ENCODE measurements at places on chromosomes 13 and 19.

GRCh38 chr19:3006075-3006767 lies 22.9 kb downstream of the TLE2 start:
- no peak for DNase-seq

GRCh38 chr13:76038920-76039716 lies 403.0 kb downstream of the LMO7 start:
- no peak for DNase-seq

GRCh38 chr13:20159646-20160305 lies 1.1 kb downstream of the GJA3 start:
- no peak for DNase-seq

DNA sequence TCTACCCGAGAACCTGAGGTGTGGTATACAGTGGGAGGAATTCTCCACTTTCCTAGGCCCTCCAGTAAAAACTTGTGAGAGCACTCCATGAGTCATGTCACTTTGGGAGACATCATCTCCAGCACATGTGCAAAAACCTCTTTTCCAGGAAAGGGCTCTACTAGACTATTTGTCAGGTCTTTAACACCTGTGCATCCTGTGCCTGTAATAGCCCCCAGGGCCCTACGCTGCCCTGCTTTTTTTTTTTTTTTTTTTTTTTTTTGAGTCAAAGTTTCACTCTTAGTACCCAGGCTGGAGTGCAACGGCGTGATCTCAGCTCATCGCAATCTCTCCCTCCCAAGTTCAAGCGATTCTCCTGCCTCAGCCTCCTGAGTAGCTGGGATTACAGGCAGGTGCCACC lies 1.7 kb upstream of the ERVV-1 start:
- DNase-seq = no peak

DNA sequence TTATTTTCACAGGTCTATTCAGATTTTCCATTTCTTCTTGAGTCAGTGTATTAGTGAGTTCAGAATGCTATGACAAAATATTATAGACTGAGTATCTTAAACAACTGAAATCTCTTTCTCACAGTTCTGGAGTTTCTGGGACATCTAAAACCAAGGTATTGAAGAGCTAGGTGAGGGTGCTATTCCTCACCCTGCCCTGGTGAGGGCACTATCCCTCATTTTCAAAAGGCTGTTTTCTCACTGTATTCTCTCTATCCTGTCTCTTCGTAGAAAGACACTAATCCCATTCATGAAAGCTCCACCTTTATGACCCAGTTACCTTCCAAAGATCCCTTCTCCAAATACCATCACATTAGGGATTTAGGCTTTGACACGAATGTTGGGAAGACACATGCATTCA lies 1617.1 kb downstream of the PCDH9 start:
- no peak for DNase-seq

- DNase-seq = no peak
Observed at GRCh38 chr19:46347985-46348384, 1.1 kb downstream of the PPP5C start.

DNA sequence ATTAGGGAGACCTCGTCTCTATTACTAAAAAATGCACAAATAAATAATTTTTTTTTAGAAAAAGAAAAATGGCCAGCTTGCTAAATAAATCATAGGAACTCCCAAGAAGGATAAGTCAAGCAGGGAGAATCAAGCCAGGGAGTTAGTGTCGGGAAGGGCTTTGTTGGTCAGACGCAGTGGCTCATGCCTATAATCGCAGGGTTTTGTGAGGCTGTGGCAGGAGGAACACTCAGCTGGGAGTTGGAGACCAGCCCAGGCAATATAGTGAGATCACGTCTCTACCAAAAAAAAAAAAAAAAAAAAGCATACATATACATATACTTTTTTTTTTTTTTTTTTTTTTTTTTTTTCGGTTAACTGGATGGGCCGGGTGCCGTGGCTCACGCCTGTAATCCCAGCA lies 9.0 kb downstream of the NACC1 start:
- DNase-seq = no peak

- no peak for DNase-seq
Observed at GRCh38 chr13:101522607-101523006, 70.1 kb downstream of the ITGBL1 start.

DNA sequence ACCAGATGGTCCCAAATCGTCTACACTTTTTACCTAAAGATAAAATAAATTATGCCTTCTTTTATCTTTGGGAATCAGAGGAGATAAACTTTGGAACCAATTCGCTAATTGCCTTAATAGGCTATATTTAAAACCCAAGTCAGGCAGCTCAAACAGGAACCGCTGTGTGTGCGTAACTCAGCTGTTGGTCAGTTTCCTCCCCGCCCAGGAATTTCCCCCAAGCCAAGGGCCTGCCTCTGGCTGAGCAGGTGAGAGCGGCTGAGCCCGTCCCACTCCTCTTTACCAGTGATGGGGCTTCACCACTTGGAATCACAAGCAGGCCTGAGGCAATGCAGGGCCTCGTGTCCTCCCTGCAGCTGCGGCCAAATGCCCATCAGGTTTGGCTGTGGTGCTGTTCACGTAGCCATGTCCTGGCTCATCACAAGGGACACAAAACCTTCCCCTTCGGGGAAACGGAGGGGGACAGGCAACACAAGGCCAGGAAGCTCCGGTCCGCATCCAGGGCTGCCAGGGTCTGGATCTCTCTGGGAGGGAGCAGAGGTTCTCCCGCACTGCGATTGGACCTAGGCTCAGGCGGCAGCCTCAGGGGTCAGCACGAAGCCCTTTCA lies 503 bp upstream of the SLC7A9 start:
- DNase-seq = no peak

GRCh38 chr13:25455146-25455545 lies 83.4 kb downstream of the ATP8A2 start:
- peak; percentile 48 for DNase-seq

GRCh38 chr13:81207636-81208035 lies 866.7 kb upstream of the SPRY2 start:
- DNase-seq = no peak

DNA sequence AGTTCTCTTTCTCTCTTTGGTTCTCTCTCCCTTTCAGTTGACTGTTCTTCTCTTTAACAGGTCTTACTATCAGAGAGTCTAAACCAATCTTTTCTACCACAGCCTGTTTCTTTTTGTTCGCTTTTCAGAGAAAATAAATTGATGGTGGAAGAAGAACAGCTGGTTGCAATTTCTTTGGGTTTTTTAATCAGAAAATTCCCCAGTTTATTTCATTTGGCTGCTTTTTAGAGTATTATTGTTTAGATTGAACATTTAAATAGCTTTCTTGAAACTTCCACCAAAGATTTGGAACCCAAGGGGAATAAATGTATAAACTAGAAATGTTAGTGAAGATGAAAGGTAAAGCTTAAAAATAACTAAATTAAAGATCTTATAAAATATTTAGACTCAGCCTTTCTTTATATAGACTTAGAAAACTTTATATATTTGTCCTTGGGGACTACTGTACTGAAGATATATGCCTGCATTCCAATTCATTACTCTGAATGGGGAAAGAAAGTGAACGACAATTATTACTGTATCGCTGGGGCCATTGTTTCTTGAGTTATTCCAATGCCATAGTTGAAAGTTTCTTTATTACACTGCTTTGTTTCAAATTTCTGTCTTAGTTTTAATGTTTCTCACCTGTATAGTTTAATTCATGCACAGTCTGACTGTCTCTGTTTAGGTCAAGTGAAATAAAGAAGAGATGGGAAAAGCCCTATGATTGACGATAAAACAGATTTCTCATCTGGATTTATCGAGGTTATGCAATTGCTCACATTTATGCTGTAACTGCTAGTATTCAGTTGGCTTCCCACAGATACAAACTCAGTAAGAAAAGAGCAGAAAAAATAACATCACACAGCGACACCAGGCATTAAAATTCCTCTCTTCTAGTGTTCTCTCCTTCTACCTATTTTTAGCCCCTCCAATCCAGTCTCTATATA lies 169.4 kb upstream of the CSNK1A1L start:
- DNase-seq = no peak

DNA sequence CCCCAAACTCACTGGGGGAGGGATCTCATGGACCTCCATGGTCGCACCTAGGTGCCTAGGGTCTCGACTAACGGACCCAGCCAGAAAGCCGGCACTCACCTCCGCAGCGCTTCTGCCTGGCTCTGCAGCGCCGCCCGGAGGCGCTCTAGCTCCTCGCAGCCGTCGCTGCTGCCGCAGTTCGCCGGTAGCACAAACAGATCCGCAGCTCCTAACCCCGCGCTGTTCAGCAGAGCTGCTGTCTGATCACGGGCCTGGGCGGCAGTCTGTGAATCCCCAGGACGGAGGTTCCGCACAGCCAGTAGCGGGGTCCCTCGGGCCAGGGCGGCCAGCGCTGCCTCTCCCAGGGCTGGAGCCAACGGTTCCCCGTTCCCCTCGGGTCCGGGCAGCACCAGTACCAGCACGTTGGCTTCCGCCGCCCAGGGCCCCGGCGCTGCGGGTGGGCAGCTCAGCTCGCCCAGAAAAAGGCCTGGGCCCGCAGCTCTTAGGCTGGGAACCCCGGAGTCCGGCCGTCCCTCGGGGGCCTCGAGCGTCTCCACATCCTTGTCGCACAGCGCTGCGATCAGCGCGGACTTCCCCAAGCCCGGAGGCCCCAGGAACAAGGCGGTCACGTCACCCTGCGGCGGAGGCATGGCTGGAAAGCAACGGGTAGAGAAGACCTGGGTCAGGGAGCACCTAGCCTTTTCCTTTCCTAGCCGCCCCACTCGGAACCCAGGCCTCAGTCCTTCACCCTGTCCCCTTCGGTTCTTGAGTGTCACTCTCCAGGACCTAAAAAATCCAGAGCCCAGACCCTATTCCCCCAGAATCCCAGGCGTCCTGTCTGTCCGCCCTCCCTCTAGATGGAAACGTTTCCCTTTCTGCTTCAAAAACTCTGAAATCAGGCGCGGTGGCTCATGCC lies 977 bp downstream of the IRGQ start:
- DNase-seq = peak; percentile 14

DNA sequence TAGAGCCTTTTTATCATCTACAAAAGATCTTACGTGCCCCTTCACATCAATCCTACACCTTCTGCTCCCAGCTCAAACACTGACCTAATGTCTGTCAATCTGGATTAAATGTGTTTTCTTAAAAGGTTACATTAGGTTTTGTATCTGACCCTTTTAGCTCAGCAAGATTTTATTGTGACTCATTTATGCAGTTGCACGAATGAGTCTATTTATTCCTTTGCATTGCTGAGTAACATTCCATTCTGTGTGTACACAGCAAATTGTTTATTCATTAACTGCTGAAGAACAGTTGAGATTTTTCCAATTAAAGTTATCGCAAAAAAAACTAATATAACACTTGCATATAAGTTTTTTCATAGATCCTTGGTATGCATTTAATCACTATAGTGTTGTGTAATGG lies 253.9 kb upstream of the GPC6 start:
- DNase-seq = no peak

DNA sequence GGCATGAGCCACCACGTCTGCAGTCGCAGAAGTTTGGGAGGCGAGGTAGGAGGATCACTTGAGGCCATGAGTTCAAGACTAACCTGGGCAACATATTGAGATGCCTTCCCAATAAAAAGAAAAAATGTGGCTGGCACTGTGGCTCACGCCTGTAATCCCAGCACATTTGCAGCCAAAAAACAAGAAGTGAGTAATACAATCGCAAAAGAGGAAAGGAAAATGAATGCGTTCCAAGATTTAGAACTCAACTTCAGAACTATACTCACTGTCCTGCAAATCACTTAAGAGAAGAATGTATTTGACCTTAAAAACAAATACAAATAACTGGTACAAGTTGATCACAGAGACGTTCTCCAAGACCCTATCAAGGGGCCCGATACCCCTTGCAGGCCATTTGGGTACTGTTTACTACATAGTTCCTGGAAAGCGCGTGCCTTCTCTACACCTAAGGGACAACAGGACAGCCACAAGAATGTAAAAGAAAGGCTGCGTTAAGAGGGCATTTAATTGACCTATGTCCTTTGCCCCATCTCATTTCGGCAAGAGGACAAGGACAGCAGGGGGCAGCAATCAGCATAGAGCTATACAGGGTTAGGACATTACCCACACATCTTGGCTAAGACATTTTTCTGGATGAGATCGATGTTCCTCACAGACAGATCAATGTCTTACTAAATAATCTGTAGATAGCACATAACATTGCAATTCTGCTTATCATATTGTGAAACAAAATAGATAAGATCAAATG lies 41.3 kb downstream of the FLT3 start:
- no peak for DNase-seq

DNA sequence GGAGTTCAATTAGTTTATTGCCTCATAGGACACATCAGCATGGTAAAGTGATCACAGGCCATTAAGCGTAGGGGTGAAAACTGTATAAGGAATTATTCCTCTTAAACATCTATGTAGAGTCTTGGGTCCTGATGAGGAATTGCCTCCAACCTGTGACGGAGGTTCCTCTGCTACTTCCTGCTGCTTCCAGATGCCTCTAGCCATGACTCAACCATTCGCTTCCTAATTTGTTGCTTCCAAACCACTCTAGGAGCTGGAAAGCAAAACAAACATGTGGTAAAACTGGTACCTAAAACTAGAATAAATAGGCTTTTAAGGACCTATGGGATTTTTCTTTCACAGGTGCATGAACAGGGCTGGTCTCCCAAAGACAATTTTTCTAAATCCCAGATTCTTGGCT lies 253.8 kb downstream of the KLF12 start:
- no peak for DNase-seq

DNA sequence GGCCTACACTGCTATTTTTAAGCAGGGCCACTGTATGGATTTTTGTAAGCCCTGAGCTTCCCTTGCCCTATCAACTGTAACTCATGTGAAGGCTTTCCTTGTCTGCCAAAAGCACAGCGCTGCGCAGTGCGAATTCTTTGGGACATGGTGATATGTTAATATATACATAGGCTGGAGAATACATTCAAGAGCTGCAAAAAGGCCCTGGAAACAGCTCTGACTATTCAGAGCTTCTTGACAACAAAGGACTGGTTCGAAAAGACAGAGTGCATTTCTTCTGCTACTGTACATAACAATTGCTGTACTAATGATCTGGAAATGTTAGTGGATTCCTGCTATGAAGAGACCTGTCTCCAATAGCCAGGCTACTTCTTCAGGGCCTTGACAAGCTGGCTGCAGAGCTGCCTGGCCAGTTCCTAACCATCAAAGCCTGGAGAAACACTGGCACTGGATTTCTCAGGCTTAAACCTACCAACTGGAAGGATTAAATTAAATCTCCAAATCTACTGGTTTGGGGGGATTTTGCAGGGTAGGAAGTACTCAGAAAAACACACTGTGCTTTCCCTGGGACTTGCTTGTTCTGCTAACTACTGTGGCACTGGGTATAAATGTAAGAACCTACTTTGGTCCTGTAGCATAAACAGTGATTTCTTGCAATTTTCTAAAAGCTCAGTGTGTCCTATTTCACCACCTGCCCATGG lies 246.9 kb downstream of the DNAJC15 start:
- DNase-seq = no peak

- DNase-seq = no peak
Observed at GRCh38 chr13:79289571-79289970, 116.5 kb downstream of the RBM26 start.

GRCh38 chr13:35484384-35484783 lies 7.9 kb upstream of the MAB21L1 start:
- no peak for DNase-seq

GRCh38 chr19:3211191-3211590 lies 13.3 kb upstream of the CELF5 start:
- DNase-seq = no peak

All from epithelial cell of prostate (primary cell).